ENCODE measurements at places on chromosomes 3 and 15. TPM values are rescaled to one million over a fixed set of nuclear protein-coding genes. Genes with fewer than 3 reads are reported as not detected.

GRCh38 chr3:16589867-16590624 is 15.2 kb downstream of the DAZL start:
- no peak for DNase-seq

Gene ULK4
- 5.7 TPM for total RNA-seq

GRCh38 chr15:88651136-88651732 is 12.4 kb downstream of the ISG20 start:
- no peak for DNase-seq

DNA sequence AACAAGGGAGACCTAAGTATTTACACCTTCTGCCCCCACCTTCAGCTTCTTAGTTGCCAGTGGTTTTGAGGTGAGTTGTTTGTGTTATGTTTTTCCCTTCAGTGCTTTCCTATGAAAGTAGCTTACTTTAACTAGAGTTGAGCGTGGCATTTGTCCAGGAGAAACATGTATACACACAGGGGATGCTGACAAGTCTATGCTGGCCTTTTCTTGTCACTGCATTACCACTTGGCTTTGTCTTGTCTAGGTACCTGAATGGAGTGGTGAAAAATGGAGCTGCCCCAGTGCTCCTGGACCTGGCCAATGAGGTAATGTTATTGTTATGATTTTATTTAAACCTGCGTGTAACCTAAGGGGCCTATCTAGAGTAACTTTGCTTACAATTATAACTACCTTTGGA is 74.4 kb downstream of the CDIN1 start:
- DNase-seq, result no peak

DNA sequence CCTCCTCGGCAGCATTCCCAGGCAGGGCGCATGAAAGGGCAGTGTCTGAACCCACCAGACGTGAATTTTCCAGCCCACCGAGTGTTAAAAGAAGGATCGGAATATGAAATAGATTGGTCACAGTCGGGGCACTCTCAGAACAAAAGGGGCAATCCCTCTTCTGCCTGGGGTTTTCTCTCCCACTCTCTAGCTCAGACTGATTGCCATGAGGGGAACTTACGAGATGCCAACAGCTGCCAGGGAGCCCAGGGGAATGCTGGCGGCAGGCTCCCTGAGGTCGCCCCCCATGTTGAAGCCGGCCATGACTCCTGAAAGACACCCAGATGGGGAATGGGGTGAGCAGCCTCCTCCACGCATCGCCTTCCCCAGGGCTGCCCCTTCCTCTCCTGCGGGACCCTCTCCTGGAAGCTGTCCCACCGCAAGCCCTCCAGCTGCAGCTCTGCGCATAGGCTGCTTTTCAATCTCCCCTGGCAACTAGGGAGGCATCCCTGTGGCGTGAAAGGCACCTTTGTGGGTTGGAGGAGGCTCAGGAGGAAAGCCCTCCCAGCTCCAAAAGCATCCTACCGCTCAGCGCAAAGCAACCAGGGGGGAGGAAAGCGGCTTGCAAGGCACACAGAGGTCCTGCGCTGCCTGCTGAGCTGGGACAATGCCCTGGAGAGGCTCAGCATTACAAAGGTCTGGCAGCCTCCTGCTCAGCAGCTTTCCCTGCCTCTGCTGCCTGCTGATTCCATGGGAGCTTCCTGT is 64.8 kb upstream of the HEG1 start:
- DNase-seq, result no peak

Gene CD47
- 81.3 TPM for total RNA-seq

DNA sequence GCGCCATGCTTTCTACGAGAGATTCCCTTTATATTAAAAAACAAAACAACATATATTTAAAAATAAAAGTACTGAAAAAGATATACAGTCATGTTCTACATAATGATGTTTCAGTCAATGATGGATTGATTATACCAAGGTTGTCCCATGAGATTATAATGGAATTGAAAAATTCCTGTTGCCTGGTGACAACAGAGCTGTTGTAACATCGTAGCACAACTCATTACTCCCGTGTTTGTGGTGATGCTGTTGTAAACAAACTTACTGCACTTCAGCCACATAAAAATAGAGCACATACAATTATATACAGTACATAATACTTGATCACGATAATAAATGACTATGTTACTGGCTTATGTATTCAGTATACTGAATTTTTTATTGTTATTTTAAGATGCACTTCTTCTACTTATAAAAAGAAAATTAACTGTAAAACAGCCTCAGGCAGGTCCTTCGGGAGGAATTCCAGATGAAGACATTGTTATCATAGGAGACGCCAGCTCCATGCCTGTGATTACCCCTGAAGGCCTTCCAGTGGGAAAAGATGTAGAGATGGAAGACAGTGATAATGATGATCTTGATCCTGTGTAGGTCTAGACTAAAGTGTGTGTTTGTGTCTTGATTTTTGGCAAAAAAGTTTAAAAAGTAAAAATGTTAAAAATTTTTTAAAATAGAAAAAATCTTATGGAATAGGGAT is 11.7 kb downstream of the CCR1 start:
- DNase-seq, result no peak

GRCh38 chr3:80643421-80643820 is 875.6 kb upstream of the ROBO1 start:
- DNase-seq, result no peak
